ENCODE measurements at places on chromosomes 16 and 17.

DNA sequence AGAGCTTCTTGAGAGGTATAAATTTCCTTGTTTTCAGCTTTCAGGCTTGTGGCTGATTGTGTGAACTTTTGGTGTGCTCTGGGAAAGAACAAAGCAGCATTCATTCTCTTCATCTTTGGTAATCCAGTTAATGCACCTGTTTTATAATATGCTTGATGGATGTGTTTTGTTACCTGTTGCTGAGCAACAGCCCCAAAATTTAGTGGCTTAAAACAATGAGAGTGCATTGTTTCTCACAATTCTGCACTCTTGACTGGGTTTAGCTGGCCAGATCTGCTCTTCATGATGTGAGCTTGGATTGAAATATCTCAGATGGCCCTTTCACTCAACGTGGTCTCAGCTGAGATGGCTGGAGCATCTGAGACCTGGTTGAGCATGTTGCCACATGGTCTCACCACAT is 58.7 kb upstream of the NOL11 start:
- no peak for DNase-seq

- peak; percentile 90 for DNase-seq
These were observed 1.1 kb upstream of the STUB1 start for GRCh38 chr16:678858-679813.

DNA sequence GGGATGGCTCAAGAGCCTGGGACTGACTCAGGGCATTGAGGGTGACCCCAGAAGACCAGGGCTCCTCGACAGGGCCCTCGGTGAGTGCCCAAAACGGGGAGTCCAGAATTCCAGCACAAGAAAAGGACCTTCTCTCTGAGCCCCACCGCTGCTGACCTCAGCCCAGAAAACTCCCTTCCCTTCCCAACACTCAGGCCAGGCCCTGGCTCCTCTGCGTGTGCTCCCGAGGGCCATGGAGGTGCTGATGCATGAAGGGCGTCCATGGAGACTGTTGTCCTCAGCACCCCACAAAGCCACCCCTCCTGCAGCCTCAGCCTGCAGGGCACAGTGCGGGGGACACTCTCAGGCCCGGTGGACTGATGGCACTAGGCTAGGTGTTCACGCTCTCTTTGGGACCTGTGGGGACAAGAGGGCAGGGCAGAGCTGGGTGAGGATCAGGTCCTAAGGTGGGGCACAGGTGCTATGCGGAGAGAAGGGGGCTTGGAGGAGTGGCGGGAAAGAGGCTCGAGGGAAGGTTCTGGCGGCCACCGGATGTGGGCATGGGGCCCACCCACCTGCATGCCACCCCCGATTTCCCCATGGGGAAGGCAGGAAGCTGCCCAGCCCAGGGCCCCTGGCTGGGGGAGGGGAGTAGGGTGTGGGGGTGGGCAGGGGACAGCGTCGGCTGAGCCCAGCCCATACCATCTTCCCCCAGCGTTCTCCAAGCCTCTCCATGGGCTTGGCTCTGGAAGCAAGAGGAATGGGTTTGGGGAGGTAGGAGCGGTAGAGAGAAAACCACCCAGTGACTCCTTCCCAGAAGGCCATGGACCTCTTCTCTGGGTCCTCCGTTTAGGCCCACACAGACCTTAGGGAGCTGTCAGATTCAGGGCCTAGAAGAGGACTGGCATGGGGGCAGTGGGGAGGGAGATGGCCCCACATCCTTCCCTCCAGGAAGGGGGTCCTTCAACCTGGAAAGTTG is 4.5 kb upstream of the TSPOAP1 start:
- DNase-seq: no peak

- no peak for DNase-seq
These were observed 244.8 kb downstream of the CDH8 start for GRCh38 chr16:61791464-61791863.

DNA sequence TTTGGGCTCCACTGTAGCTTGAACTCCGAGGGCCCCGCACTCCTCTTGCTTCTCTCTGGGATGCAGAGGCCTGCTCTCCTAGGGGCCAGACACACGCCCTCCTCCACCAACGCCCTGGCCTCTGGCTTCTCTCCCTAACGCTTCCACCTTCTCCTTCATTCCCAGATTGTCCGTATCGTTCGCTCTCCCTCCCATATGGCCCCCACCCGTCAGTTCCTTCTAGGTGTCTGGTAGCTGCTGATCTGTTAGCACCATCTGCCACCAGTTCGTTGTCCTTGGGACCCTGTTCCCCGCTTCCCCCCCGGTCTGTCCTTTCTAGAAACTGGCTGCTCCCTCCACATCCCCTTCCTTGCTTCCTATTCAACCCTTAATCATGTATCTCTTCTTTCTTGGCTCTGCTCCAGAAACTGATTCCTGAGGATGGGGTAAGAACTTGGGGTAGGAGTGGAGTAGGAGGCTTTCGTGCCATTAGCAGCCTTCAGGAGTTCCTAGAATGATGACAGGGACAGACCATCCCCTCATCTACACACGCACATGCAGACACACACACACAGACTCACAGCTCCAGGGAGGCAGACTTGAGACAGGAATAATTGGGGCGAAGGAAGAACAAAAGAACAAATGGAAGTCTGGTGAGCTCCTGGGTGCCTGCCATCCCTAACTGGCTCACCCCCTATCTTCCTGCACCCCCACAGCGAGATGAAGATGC is 4.3 kb downstream of the ATP1B2 start:
- no peak for DNase-seq

GRCh38 chr17:42521666-42522262 is 14.3 kb upstream of the NAGLU start:
- no peak for DNase-seq

GRCh38 chr17:50615828-50616227 is 18.9 kb upstream of the ABCC3 start:
- no peak for DNase-seq

GRCh38 chr17:8438441-8438840 is 2.8 kb downstream of the NDEL1 start:
- DNase-seq: no peak

DNA sequence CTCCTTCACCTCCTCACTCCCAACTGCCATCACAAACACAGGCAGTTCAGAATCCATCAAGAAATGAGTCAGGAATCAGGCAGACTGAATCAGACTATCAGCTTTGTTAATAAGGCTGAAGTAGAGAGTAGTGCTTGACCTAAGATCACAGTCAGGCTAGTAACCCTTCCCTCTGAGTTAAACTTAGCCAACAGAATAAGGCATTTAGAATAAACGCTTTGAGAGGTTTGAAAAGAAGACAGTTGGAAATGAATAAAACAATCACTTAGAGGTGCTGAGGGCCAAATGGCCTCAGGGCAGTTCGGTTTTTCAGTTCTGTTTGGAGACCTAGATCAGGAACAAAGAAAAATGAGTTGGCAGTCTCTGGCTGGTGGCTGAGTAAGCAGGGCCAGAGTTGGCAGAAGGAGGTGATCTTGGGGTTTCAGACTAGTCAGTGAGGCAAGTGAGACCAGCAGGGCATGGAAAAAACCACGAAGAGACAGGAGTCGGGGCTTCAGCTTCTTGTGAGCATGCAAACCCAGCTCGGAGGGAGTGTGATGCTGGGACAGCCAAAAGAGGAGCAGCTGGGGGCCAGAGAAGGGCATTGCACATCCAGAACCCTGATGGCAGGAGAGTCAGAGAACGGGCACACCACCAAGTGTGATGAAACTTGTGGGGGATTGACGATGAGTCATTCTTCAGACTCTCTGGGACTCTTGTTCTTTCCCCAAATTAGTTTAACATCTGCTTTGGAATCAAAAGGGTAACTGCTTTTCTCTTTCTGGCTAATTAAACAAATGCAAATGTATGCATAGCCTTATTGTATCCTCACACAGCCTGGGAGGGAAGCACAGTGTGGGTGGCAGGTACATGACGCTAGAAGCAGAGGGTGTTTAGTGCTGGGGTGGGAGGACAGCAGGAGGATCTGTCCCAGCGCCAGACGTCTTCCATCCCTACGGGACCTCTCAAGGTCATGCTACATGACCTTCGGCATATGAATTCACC is 54.8 kb downstream of the SPECC1 start:
- no peak for DNase-seq

- no peak for DNase-seq
These were observed 58.3 kb downstream of the TNRC6C start for GRCh38 chr17:78016852-78017251.

- DNase-seq: no peak
These were observed 377.8 kb upstream of the TNRC6C start for GRCh38 chr17:77580531-77581270.

GRCh38 chr17:19243838-19244237 is 6.7 kb downstream of the EPN2 start:
- DNase-seq: no peak

DNA sequence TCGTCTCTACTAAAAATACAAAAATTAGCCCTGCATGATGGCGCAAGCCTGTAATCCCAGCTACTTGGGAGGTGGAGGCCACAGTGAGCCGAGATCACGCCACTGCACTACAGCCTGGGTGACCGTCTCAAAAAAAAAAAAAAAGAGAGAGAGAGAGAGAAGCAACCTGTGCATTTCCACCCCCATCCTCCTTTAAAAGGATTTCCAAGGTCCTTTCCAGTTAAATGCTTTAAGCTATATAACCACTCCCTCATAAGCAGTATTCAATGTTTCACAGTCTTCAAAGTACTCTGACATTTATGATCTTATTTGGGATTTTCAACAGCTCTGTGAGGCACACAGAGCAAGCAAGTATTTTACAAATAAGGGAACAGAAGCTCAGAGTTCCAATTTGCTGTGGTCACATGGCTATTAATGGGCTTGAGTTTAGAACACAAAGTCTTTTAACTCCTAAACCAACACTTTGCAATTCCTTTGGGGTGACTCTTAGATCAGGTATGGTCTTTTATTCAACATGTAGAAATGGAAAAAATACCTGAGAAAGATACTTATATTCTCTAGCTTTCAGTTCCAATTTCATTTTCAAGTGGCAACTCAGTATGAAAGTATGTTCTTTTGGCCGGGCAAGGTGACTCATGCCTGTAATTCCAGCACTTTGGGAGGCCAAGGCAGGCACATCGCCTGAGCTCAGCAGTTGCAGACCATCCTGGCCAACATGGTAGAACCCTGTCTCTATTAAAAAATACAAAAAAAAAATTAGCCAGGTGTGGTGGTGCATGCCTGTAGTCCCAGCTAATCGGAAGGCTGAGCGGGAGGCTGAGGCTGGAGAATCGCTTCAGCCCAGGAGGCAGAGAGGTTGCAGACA is 31.3 kb downstream of the SPOP start:
- DNase-seq: no peak

DNA sequence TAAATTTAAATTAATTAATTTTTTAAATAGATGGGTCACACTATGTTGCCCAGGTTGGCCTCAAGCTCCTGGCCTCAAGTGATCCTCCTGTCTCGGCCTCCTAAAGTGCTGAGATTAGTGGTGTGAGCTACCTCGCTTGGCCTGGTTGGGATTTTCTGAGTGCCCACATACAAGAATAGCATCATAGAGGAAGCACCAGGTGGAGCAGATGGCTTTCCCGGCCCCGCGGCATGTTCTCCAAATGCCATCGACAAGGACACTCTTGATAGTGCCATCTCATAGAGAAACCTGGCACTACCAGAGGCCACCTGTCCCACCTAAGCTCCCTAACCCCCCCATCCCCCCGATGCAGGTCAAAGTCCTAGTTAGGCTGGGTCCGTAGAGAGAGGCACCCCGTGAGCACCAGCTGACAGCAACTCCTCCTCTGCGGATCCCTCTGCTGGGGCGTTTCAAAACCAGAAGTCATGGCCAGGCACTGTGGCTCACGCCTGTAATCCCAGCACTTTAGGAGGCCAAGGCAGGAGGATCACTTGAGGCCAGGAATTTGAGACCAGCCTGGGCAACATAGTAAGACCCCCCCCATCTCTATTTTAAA is 65.9 kb downstream of the DNAH3 start:
- no peak for DNase-seq
